Psoas muscle (tissue), 8 donors: ENCODE measurements at places on chromosomes 7 and 10. TPM values are rescaled to one million over a fixed set of nuclear protein-coding genes. Genes with fewer than 3 reads are reported as not detected.

The LIPM gene
- total RNA-seq, result not detected

The ANKRD22 gene
- total RNA-seq, result not detected

The CPEB3 gene
- total RNA-seq, result 12.2 TPM

The MSMB gene
- total RNA-seq, result not detected

The TET1 gene
- 1.8 TPM for total RNA-seq

The GDF10 gene
- not detected for total RNA-seq

The PKD2L1 gene
- total RNA-seq, result not detected

The STAG3 gene
- 0.82 TPM for total RNA-seq

The LEP gene
- 0.69 TPM for total RNA-seq

The OR2A12 gene
- not detected for total RNA-seq

The OR2A7 gene
- total RNA-seq, result 0.34 TPM

The FXYD4 gene
- not detected for total RNA-seq

The CXCL12 gene
- total RNA-seq, result 84.4 TPM

The SFTPA1 gene
- total RNA-seq, result 1.1 TPM

The ZNF736 gene
- 6.6 TPM for total RNA-seq

The RARRES2 gene
- 17.9 TPM for total RNA-seq

The LIPJ gene
- 0.23 TPM for total RNA-seq

The NXPH1 gene
- total RNA-seq, result not detected

The C7orf57 gene
- total RNA-seq, result not detected

The CARD11 gene
- total RNA-seq, result 0.44 TPM
